Inflammatory macrophage treated with lipopolysaccharide for 1 hour (primary cell): ENCODE measurements at places on chromosomes 1 and 21.

- DNase-seq: peak; percentile 23
Observed at GRCh38 chr21:43866260-43866629, 1.2 kb downstream of the AGPAT3 start.

- no peak for DNase-seq
Observed at GRCh38 chr1:178946416-178946815, 75.5 kb upstream of the ANGPTL1 start.

- DNase-seq: no peak
Observed at GRCh38 chr21:41900401-41900800, 21.3 kb upstream of the PRDM15 start.

- no peak for DNase-seq
Observed at GRCh38 chr1:212284332-212284743, 872 bp upstream of the PPP2R5A start.

- DNase-seq: no peak
Observed at GRCh38 chr1:154418062-154418921, 13.1 kb downstream of the IL6R start.

DNA sequence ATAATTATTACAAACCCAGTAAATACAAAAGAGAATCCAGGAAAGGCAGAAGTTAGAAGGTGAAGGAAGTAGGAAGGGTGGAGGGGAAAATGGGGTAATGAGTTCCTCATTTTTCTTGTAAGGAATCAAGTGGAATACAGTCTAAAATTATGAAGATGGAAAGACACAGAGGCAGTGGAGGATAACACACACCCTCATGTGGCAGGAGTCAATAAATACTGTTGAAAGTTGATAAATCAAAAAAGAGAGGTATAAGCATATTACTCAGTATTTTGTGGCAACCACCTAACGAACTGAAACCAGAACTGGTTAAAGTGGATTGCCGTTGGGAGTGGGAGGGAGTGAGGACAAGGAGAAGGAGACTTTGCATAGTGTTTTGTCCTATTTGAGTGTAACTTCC lies 78.6 kb upstream of the SLC44A3 start:
- DNase-seq: peak; percentile 68

DNA sequence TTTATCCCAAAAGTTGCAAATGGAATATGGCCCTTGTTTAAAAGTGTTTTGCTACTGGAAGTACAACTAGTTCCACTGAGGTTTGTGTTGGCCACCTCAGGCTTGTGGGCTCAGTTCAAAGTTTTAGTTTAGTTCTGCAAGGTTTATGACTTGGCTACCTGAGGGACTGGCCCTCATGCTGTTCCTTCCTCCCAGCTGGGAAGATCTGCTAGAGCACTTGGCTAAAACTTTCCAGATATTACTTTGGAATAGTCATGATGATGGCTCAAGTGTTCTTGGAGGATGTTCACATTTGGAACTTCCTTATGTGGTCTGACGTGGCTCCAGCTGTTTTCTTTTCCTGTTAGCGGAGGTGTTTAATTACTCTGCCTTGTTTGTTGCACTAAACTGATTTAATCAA lies 110.2 kb upstream of the IVNS1ABP start:
- no peak for DNase-seq

GRCh38 chr1:206690516-206690915 lies 5.8 kb downstream of the MAPKAPK2 start:
- no peak for DNase-seq

GRCh38 chr1:93433407-93433961 lies 14.4 kb upstream of the FNBP1L start:
- no peak for DNase-seq

- no peak for DNase-seq
Observed at GRCh38 chr1:25045480-25046193, 115.6 kb upstream of the RUNX3 start.

- no peak for DNase-seq
Observed at GRCh38 chr21:32009263-32009662, 136.4 kb downstream of the HUNK start.

DNA sequence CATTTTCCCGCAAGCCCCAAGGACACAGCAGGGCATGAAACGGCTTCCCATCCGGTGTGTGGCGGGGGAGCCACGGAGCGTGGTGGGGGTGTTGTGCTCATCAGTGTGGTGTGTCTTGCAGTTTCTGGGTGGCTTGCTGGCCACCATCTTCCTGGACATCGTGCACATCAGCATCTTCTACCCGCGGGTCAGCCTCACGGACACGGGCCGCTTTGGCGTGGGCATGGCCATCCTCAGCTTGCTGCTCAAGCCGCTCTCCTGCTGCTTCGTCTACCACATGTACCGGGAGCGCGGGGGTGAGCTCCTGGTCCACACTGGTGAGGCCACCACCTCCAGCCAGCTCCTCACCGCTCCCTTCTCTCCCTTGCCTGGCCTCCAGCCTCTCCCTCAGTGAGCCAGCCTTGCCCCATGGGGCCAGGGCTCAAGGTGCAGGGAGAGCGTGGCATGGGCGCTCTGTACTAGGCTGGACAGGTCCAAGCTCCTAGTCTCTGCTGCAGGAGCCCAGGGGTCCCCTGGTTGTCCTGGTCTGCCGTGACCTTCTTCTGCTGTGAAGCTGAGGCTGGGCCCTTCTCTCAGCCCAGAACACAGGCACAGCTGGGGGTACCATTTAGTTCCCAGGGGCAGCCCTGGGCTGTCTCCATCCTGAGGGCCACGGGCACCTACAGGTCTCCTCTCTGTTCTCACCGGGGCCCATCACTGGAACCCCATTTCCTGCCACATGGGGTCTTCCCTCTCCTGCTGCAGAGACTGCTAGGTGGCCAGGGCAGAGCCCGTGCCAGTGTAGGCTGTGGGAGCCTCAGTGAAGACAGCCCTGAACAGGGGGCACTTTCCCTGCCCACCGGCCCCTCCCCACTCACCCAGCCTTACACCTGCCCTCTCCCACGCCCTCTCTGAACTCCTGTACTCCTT lies 12.6 kb downstream of the AGTRAP start:
- DNase-seq: no peak
